ENCODE measurements at places on chromosomes 3 and 15. TPM values are rescaled to one million over a fixed set of nuclear protein-coding genes. Genes with fewer than 3 reads are reported as not detected.

DNA sequence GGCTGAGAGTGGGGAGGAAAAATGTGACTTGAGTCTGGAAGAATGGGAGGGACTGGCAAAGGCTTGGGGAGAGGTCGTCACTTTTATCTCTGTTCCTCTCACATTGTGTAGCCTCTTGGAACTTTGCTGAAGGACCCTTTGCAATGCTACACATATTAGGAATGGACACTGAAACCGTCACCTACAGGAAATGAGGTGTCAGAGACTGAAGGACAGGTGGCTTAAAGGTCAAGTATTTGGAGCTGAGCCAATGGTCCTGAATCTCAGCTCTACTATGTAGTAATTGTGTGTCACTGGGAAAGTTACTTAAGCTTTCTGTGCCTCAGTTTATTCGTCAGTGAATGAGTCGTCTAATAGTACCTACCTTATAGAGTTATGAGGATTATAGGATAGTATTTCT, 14.7 kb downstream of the MCTP2 start:
- no peak for DNase-seq

B3GALNT1 gene
- total RNA-seq, result 1.7 TPM

GRCh38 chr15:51493892-51494291, 128.7 kb downstream of the DMXL2 start:
- no peak for DNase-seq

POLQ gene
- total RNA-seq, result 28.7 TPM

DNA sequence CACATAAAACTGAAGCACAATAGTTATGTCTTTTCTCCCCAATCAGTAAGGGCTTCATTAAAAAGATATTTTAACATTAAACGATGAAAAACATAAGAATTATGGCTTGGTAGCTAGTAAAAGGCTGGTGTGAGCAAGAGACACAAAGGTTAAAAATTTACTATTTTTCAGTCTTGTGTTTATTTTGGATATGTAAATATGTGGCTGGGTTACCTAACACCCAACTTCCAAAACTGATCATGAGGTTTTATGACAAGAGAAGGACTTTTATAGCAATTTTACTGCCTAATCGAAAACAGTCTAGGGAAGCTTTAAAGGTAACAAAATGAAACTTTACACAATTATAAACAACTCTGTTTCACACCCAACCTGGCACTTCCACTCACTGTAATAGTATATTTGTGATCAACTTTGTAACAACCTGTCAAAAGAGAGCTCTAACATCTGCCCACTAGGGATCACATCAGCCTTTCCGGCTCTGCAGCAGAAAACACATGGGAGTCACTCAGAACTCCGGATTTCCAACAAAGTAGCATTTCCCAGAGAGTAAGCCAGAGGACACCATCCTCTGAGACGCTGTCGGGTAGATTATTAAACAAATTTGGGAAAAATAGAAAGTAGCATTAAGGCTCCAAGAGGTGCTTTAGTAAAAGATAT, 123.4 kb upstream of the C2CD4B start:
- DNase-seq, result no peak

SLC27A2 gene
- 54.7 TPM for total RNA-seq

- no peak for DNase-seq
Measured at GRCh38 chr15:45435124-45435903, 57.0 kb upstream of the GATM start.

GRCh38 chr3:189304465-189305351, 132.9 kb downstream of the TPRG1 start:
- DNase-seq, result no peak

NME9 gene
- total RNA-seq, result 3.7 TPM

CD47 gene
- 158 TPM for total RNA-seq

GRCh38 chr3:139564294-139564861, 24.8 kb upstream of the RBP1 start:
- no peak for DNase-seq

- peak; percentile 20 for DNase-seq
Measured at GRCh38 chr3:56593455-56594158, 36.6 kb downstream of the CCDC66 start.

GRCh38 chr3:4976109-4976508, 3.1 kb upstream of the BHLHE40 start:
- DNase-seq, result peak; percentile 63

ANAPC13 gene
- 31.8 TPM for total RNA-seq

DNA sequence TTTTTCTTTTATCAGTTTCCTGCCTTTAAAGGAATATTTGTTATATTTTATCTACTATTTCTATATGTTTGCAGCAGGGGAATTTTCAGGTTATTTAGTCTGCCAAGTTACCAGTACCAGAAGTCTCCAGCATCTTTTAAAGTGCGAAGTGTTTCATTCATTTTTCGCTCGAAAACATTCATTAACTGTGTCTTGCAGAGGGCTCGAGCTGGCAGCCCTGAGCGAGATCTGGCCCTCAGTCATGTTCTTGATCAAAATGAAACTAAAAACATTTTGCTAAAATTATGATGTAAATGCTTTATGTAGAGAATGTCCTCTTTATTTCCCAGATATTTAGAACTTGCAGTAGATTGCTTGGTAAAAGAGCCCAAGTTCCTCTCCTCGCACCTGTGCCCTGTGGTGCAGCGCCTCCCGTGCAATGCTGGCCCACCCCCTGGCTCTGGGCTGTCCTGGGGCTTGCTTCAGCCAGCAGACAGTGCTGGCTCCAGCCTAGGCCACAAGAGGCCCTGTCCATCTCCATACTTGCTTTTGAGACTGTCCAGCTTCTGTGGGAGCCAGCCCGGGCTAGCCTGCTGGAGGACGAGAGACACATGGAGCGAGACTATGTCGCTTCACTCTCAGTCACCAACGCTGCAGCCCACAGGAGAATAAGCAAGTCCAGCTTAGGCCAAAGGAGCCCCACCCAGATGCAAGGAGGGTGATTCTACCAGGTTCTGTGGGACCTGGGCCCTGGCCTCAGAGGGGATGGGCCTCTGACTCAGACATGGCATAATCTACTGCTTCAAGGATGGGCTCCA, 71.9 kb upstream of the PRR23E start:
- DNase-seq, result no peak

GRCh38 chr15:66907826-66908743, 157.3 kb upstream of the SMAD3 start:
- DNase-seq, result no peak
